Activated T-cell treated with anti-CD3 and anti-CD28 coated beads, Interleukin-2, amount 50 U/mL, for 4 hours (primary cell): ENCODE measurements at places on chromosomes 1 and 21. TPM values are rescaled to one million over a fixed set of nuclear protein-coding genes. Genes with fewer than 3 reads are reported as not detected.

The TNFSF4 gene
- 0.63 TPM for total RNA-seq

- no peak for DNase-seq
Measured at GRCh38 chr1:35576061-35576765, 3.1 kb downstream of the TFAP2E start.

GRCh38 chr1:5296557-5297179 lies 642.3 kb downstream of the AJAP1 start:
- no peak for DNase-seq

The CHIA gene
- total RNA-seq: not detected

- no peak for DNase-seq
Measured at GRCh38 chr1:210800756-210801155, 333.2 kb downstream of the KCNH1 start.

DNA sequence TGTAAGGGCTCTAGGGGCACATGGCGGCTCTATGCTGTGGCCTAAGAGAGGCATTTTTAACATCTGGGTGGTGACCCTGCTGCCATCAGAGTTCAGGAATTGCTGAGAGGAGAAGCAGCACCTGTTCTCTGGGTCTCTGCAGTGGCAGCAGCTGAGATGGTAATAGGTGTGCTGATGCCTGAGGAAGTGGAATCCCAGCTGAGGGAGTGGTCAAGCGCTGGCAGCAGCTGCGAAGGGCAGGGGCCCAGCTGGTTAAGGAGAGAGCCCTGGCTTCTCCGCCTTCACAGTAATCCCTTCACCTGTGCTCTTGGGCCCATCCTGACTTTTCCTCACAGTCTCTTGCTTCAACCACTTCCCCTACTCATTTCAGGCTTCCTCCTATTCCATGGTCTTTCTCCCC lies 39.8 kb downstream of the GJA5 start:
- no peak for DNase-seq

The ACTA1 gene
- not detected for total RNA-seq

DNA sequence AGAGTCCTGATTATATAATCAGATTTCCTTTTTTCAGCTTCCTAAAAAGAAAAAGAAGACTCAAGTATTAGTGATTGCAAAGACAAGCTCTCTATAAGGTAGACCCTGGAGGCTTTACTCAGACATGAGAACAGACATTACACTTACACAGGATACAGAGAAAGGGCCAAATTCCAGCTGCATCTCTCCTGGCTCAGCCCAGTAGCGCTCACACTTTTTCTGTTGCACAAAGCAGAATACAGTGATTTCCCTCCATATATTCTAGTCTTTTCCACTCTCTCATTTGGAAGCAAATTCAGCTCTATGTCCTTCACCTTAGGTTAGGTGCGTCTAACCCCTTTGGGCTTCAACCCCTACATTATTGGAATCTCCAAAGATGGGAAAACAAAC lies 15.1 kb downstream of the PTPN22 start:
- DNase-seq: no peak

The AKR1A1 gene
- 243 TPM for total RNA-seq

The F5 gene
- total RNA-seq: 151 TPM

The NUDT4B gene
- not detected for total RNA-seq

DNA sequence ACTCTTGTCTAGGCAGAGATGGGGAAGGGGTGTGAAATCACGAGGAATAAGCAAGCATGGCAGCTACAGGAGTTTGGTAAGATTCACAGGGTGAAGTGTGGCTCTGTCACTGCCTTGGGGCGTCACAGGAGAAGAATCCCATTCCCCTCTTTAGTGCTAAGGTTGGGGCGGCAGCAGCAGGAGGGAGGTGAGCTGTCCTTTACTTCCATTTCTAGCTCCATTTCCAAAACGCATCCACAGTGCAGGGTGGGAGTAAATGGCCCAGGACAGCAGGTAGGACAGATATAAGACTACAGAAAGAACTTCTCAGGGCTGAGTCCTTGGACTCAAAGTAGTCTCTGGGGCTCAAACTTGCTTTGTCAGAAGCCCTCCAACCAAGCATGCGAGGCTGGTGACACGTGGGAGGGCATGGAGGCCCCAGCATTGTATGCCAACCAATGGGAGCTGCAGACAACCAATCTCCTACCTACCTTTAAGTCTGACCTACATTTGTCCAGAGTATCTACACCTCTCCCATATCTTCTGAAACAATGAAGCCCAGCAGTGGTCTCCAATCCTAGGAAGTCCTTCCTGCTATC lies 8.5 kb downstream of the MEF2D start:
- no peak for DNase-seq

The FAM76A gene
- total RNA-seq: 11.0 TPM

GRCh38 chr1:42748461-42749410 lies 8.7 kb upstream of the CLDN19 start:
- DNase-seq: no peak

- no peak for DNase-seq
Measured at GRCh38 chr1:54325284-54325683, 80.9 kb downstream of the SSBP3 start.

GRCh38 chr1:167510244-167510643 lies 8.1 kb downstream of the CD247 start:
- DNase-seq: no peak

- DNase-seq: no peak
Measured at GRCh38 chr21:31172328-31172727, 134.1 kb upstream of the KRTAP19-8 start.

- DNase-seq: no peak
Measured at GRCh38 chr1:201381130-201381529, 3.6 kb upstream of the TNNT2 start.

The RAB7B gene
- not detected for total RNA-seq

The KRTAP6-1 gene
- total RNA-seq: not detected

GRCh38 chr21:28324690-28325089 lies 668.0 kb downstream of the LTN1 start:
- DNase-seq: no peak

DNA sequence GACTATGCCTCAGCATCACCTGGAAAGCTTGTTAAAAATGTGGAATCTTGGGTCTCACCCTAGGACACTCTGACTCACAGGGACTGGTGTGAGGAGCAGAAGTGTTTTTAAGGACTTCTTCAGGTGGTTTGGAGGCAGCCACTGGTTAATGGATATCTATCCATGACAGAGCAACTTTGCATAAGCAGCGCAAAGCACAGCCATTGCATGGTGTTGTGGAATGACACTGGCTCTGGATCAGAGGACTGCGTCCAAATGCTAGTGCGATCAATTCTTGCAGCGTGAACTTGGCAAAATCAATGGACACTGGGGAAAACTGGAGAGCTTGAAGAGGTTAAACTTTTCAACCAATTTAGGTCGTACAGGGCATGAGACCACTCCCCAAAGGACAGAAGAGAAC lies 116.8 kb upstream of the FAM78B start:
- DNase-seq: no peak

The ZNF697 gene
- 0.32 TPM for total RNA-seq

DNA sequence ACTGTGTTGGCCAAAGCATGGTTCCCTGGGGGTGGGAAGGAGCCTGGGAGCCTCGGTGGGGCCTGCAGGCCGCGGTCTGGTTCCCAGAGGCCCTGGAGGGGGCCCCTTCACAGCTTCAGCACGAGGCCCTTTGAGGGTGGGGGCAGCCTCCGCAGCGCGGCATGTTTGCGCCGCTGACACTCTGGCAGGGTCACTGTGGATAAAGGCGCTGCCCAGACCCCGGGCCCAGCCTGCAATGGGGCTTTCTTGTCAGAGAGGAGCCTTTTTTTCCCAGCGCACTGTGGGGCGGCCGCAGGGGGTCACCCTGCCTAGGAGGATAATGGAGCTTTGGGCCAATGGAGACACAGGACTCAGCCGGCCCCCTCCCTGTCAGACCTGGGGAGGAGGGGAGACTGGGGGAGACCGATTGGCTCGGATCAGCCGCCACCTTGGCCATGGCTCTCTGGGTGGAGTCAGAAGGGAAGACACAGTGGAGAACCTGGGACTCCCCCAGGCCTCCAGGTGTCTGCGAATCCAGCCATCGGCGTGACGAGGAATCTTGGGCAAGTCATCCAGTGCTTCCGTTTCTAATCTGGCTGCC lies 26.0 kb downstream of the EPHB2 start:
- no peak for DNase-seq

DNA sequence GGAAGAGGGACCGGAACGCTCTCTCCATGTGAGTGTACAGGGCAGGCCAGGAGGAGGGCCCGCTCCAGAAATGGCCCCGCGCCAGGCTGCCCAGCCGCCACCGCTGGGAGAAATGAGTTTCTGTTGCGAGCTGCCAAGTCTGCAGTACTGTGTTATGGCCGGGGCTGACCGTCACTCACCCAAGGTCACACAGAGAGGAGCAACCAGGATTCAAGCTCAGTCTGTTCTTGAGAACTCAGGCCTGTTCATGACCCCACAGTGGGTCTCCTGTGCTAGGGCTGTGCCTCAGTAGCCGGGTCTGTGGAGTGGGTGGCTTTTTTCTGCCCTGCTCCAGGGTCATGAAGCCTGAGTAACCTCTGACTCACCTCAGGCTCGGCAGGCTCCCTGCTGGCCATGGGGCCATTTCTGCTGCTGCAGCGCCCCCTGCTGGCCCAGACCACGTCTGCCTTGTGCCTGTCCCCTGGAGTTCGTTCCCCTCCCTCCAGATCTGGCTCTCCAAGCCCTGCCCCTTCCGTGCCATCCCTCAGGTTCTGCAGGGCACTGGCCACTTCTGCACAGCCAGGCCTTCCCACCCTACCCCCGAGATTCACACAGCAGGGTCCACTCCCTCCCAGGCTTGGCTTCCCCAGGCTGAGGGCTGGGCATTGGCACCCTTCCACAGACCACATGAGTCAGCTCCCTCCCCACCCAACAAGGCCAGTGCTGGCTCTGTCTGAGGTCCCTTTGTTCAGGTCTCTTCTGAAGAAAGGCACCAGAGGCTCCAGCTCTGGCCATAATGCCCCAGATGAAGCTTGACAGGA lies 51.8 kb downstream of the EDN2 start:
- DNase-seq: peak; percentile 65

The RCSD1 gene
- 17.5 TPM for total RNA-seq

The MAP3K7CL gene
- total RNA-seq: 1.3 TPM

- no peak for DNase-seq
Measured at GRCh38 chr1:184479435-184480167, 92.8 kb downstream of the C1orf21 start.

The NPL gene
- 11.0 TPM for total RNA-seq

The GPATCH3 gene
- 20.1 TPM for total RNA-seq

- no peak for DNase-seq
Measured at GRCh38 chr1:201902198-201902597, 13.5 kb downstream of the SHISA4 start.

The PLXNA2 gene
- total RNA-seq: 0.35 TPM

DNA sequence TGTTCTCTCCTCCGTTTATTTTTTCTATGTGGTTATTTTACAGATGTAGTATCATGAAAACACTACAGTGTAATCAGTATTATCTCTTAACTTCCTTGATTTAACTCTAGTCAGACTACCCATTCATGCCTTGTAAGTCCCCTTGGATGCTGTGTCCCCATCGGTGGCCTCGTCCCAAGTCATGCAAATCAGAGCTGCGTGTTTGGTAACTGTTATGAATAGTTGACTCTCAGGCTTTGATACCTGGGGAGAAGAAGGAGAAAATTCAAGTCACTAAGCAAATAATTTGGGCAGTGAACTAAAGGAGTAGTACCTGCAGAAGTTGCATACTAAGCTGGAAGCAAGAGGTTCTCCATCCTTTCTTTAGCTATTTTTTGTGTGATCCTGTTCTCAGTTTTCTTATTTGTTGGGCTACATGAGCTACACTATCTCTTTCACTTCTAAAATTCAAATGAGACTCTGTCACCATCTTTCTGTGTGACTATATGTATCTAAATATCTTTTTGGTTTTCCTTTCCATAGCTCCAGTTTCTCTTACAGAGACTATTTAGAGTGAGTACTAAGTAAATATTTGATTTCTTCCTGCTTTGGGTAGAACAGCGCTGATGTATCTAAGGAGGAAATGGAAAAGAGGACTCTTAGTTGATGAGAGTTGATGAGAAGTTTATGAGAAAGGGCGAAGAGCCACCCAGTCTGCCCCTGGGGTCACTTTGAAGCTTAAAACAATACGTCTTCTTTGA lies 50.9 kb downstream of the VANGL2 start:
- no peak for DNase-seq

The CFAP74 gene
- total RNA-seq: not detected

The CLDN17 gene
- total RNA-seq: not detected

DNA sequence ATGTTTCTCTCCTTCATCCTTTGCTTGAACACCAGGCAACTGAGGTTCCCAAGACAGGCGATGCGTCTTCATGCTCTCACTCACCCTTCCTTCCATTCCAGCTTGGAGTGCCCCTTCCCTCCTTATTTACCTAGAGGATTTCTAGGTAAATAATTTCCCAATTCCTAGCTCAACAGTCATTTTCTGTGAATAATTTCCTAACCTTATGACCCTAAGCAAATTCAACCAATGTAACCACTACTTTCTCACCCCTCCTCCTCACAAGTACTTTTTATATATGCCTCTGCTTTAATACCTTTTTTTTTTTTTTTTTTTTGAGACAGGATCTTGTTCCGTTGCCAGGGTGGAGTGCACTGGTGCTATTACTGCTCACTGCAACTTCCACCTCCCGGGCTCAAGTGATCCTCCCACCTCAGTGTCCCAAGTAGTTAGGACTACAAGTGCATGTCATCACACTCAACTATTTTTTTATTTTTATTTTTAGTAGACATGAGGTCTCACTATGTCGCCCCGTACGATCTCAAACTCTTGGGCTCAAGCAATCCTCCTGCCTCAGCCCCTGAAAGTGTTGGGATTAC lies 86.7 kb downstream of the USP24 start:
- DNase-seq: no peak

The PRKAB2 gene
- total RNA-seq: 3.2 TPM

GRCh38 chr21:43979654-43980053 lies 32.5 kb upstream of the TRAPPC10 start:
- DNase-seq: no peak

The AMPD1 gene
- not detected for total RNA-seq

DNA sequence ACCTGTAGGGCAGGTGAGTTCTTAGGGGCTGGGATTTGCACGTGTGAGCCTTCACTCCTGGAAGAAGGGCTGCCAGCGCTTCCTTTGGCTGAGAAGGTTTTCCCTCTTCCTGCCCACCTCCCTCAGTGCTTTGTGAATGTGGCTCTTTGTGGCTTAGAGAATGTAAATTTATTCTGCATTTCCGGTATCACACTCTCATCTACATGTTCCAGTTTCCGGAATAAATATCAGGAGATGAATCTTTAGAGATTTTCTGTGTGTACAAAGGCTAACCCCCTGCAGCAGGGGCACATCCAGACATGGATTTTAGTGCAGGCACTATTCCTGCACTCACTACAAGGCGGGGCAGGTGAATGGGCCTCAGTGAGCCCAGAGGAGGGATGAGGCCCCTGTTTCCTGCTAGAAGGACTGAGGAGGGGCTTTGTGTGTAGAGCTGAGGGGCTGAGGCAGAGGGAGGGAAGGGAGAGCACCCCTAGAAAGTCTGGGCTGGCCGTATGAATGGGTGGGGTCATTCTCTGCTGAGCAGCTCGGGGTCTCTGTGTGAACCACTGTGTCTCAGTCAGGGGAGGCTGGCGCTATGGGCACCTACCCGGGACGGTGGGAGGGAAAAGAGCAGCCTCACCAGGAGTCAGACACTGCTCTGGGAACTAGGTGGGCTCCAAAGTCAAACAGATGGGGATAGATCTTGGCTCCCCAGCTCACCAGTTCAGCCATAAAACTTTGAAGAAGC lies 207.5 kb downstream of the MATN1 start:
- no peak for DNase-seq
